Kasumi-1 (cell line): ENCODE measurements at places on chromosomes 4 and X.

DNA sequence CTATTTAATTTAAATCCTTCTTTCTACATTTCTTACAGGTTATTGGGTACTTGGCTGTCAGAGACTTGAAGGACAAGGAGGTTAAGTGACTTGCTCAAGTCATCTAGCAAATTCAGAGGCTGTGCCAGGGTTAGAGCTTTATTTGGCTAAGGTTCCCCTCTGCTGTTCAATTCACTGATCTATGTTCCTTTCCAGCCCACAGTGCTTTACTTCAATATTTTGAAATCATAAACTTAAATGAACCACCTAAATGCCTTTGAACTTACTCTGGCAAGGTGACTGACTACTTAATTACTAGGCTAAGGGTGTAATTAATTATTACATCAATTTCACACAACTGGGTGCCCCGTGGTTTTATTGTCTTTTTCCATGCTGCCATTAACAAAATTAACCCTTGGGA lies 288.7 kb downstream of the CAMK2D start:
- no peak for DNase-seq

- DNase-seq: no peak
Observed at GRCh38 chrX:113274791-113275190, 434.2 kb upstream of the AMOT start.

- DNase-seq: no peak
Observed at GRCh38 chr4:76881375-76881774, 16.6 kb downstream of the SOWAHB start.

GRCh38 chr4:113657586-113658233 lies 103.8 kb downstream of the CAMK2D start:
- DNase-seq: no peak

GRCh38 chr4:83217721-83218522 lies 66.7 kb downstream of the COQ2 start:
- peak; percentile 90 for DNase-seq

- DNase-seq: no peak
Observed at GRCh38 chrX:76127341-76127740, 45.5 kb upstream of the PBDC1 start.

DNA sequence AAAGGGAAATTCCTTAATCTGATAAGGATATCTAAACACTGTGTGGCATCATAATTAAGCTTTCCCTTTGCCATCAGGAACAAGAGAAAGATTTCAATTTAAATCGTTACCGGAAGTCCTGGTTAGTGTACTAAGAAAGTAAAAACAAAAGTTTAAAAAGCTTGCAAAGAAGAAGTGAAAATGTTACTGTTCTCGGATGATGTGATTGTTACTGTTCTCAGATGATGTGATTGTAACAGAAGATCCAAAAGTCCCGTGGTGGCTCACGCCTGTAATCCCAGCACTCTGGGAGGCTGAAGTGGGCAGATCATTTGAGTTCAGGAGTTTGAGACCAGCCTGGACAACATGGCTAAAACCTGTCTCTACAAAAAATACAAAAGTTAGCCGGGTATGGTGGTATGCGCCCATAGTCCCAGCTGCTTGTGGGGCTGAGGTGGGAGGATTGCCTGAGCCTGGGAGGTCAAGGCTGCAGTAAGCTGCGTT lies 62.5 kb downstream of the RGS12 start:
- no peak for DNase-seq
